ENCODE measurements at places on chromosomes 11 and 22.

DNA sequence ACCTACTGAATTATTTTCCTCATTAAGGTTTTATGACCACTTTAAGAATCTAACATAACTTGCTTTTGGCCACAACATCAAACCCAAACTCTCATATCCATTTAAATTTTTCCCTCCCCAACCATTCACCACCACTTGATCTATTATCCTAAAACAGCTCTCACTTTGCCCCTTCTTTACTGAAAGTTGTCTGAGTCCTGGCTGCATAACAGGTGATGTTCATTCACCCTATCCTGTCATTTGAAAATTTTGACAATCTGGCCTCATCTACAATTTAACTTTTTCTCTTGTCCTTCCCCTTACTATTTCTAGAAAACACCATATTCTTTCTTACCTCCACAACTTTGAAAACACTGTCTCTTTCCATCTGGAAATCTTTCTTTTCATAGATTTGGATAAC lies 89.3 kb downstream of the BDNF start:
- H3K4me3 ChIP-seq, result no peak overlapping the region
- H3K36me3 ChIP-seq, result no peaks in the 10 kb centered on the region
- no peaks in the 10 kb centered on the region for H3K27me3 ChIP-seq
- DNase-seq, result no peak
- H3K27ac ChIP-seq, result no peak overlapping the region

GRCh38 chr11:72776844-72777754 lies 16.7 kb downstream of the STARD10 start:
- H3K27me3 ChIP-seq, result no peaks in the 10 kb centered on the region
- H3K4me1 ChIP-seq, result peaks cover 8% of the 10 kb centered on the region
- no peak overlapping the region for H3K4me3 ChIP-seq
- H3K36me3 ChIP-seq, result no peaks in the 10 kb centered on the region
- no peak overlapping the region for H3K27ac ChIP-seq
- DNase-seq, result no peak

- no peaks in the 10 kb centered on the region for H3K27me3 ChIP-seq
- no peak for DNase-seq
- H3K4me3 ChIP-seq, result no peak overlapping the region
- no peak overlapping the region for H3K27ac ChIP-seq
- H3K36me3 ChIP-seq, result no peaks in the 10 kb centered on the region
- no peaks in the 10 kb centered on the region for H3K4me1 ChIP-seq
Observed at GRCh38 chr11:20315800-20316199, 47.7 kb upstream of the HTATIP2 start.

DNA sequence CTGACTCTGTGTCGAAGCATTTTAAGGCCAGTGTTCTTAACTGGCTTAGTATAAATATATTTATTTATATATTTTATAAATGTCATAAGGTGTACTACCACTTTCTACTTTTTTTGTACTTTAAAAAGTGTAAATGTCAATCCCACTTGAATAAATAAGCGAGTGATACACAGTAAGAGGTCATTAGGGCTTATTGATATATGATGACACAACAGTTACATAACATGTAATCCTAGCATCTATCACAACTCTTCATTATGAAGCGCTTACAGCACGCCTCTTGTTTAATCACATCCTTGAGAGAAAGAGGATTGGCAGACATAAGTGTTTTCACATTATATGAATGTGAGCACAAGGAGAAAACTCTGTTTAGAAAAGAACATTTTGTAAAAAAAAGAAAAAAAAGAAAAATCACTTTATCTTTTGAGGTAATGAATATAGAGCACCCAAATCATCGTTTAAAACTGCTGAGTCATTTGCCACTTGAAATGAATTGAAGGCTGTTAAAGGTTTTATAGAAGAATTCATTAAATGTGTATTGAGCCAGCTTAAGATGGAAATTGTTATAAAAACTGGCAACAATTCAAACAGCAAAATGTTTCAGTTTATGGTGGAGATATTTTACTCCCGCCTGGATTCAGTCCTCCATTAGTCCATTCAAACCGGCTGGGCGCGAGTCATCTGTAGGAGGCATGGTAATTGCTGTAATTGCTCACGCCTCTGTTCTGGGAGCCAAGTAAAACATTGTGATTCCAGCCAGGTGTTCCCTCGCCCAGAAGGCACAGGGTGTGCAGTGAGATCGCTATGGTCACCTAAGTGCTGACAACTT lies 627.3 kb upstream of the KIRREL3 start:
- no peak overlapping the region for H3K4me3 ChIP-seq
- DNase-seq, result no peak
- H3K27me3 ChIP-seq, result no peaks in the 10 kb centered on the region
- no peak overlapping the region for H3K27ac ChIP-seq
- no peaks in the 10 kb centered on the region for H3K4me1 ChIP-seq

DNA sequence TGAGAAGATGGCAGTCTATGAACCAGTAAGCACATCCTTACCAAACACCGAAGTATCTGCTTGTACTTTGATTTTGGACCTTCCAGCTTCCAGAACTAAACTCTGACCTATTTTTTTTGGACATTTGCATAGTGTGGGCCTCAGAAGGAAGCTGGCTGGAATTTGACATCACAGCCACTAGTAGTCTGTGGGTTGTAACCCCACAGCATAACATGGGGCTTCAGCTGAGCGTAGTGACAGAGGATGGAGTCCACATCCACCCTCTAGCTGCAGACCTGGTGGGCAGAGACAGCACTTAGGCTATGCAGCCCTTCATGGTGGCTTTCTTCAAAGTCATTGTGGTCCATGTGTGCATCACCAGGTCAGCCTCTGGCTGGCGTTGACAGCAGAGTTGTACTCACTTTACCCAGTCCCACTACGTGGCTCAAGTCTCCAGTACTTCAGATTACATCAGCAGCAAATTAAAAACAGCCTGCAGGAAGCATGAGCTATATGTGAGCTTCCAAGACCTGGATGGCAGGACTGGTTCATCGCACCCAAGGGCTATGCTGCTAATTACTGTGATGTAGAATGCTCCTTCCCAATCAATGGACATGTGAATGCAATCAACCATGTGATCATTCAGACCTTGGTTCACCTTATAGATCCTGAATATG lies 58.6 kb upstream of the VPREB1 start:
- H3K4me3 ChIP-seq, result no peak overlapping the region
- no peaks in the 10 kb centered on the region for H3K36me3 ChIP-seq
- no peaks in the 10 kb centered on the region for H3K27me3 ChIP-seq
- no peaks in the 10 kb centered on the region for H3K4me1 ChIP-seq
- DNase-seq, result no peak

GRCh38 chr11:1267441-1268100 lies 41.9 kb downstream of the TOLLIP start:
- no peak overlapping the region for H3K4me3 ChIP-seq

- peak; percentile 86 for DNase-seq
- H3K27me3 ChIP-seq, result no peaks in the 10 kb centered on the region
- H3K4me1 ChIP-seq, result peaks cover 28% of the 10 kb centered on the region
- H3K4me3 ChIP-seq, result no peak overlapping the region
- H3K27ac ChIP-seq, result peak overlapping the region; percentile 89
Observed at GRCh38 chr11:1458340-1459218, 28.0 kb downstream of the MOB2 start.

DNA sequence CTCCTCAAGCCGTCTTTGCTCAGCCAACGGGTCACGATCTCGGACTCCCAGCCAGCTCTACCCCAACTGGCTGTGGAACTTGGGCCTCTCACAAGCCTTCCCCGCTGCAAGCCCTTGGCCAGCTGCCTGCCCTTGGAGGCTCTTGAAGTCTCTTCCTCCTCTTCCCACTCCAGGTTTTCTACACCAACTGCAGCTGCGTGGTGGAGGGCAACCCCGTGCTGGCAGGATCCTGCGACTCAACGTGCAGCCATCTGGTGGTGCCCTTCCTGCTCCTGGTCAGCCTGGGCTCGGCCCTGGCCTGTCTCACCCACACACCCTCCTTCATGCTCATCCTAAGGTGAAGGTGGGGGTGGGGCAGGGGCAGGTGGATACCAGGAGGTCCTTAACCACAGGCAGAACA lies 40.5 kb upstream of the TPBGL start:
- no peaks in the 10 kb centered on the region for H3K4me1 ChIP-seq
- DNase-seq, result no peak
- H3K27ac ChIP-seq, result no peak overlapping the region
- no peak overlapping the region for H3K4me3 ChIP-seq
- no peaks in the 10 kb centered on the region for H3K36me3 ChIP-seq

All from ascending aorta (tissue), 2 donors.